ENCODE measurements at places on chromosomes 6 and 20.

- no peak for DNase-seq
Measured at GRCh38 chr6:146943664-146944063, 260.6 kb upstream of the STXBP5 start.

DNA sequence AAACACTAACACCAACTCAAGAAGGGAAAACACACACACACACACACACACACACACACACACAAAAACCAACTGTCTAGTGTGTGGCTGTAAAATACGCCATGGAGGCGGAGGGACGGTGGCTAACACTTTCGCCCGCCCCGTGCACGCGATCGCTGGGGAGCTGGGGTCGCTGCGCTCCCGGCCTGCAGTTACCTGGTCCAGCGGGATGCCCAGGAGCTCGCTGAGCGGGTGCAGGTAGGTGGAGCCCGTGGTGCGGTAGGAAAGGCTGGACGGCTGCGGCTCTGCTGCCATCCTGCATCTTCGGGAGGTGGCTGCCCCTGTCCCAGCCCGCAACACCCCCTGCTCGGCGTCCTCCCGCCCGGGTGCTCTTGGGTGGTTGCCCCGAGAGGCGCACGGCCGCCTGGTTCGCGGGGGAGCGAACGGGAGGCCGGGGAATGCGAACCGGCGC, 303 bp downstream of the MBOAT1 start:
- no peak for DNase-seq

DNA sequence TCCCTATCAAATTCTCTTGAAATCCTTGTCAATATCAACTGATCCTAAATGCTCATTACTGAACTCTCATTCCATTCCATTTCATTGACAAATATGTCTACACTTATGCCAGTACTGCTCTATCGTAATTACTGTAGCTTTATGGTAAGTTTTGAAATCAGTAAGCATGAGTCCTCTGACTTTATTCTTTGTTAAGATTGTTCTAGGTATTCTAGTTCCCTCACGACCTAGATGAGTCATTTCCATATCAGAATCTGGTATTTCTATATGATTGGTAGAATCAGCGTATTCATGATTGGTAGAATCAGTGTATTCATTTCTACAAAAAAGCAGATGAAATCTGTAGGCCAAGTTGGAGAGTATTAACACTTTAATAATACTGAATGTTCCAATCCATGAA, 318.6 kb upstream of the RUNX2 start:
- no peak for DNase-seq

GRCh38 chr6:84804720-84805119, 40.3 kb upstream of the TBX18 start:
- DNase-seq: no peak

- DNase-seq: no peak
Measured at GRCh38 chr6:136720045-136720770, 72.1 kb downstream of the MAP3K5 start.

- DNase-seq: no peak
Measured at GRCh38 chr6:108840919-108841318, 7.3 kb upstream of the ARMC2 start.

DNA sequence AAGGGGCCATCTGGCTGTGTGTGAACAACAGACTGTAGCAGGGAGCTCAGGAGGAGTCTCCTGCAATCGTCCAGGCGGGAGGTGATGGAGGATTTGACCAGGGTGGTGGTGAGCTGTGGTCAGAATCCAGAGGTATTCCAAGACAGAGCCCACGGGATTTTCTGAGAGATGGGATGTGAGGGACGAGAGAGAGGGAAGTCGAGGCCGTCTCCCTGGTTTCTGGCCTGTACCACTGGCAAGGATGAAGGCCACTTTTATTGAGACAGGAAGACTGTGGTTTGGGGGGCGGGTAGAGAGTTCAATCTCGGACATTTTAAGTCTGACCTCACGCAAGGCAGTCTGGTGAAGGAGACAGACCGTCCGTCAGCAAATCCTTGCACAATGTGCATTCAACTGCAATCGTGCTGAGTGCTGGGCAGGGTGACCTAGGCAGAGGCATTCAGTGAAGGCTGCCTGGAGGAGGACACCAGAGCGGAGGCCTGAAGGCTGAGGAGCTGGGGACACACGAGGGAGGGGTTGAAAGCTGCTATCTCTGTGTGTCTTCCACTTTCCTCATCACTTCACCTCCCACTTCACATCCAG, 53.9 kb downstream of the PREX1 start:
- DNase-seq: no peak

DNA sequence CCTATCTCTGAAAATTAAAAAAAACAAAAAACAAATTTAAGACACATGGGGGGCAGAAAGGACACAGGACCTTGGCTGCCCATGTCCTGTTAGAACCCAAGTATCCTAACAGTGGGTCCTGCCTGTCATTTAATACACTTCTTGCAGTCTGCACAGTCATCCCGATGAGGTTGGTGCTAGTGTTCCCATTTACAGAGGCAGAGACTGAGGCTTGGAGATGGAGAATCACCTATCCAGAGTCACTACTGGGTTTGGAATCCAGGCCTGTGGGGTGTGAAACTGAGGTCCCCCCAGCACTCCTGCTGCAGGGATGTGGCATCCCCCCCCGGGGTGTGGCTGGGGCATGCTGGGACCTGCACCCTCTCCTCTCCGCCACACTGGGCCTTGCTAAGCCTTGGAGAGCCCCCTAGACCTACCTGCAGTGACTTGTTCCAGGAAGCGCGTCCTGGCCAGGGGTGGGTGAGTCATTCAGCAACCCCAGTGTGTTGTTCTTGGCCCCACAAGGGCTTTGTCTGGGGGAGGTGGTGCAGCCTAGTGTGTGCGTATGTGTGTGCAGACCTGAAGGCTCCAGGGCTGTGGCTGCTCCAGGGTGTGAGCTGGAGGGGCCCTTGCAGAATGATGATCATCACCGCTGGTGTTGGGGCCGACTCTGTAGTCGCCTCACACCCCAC, 49.7 kb downstream of the BCAS4 start:
- no peak for DNase-seq
